NCI-H2171 treated with DMSO at 0.1 percent for 48 hours (cell line): ENCODE measurements at places on chromosomes 3 and 15.

DNA sequence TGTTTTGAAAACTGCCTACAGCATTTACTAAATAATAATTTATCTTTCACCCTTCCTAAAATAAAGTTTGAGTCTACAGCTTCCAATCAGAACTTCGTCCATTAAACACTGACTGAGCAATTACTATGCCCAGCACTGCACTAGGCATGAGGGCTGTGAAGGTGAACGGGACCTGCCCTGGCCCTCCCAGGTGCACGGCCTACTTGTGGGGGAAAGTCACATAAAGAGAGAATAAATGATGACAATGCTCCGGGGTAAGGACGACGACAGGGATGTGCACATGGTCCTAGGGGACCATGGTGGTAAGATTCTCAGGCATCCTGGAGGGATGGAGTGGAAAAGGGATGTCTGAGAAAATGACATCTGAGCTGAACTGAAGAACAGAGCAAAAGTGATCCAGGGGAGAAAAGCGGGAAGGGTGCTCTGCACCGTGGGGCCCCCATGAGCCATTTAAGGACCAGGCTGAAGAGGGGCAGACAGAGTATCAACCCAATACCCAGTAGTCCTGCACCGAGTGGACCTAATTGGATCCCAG is 11.5 kb downstream of the PLA2G4F start:
- no peak for DNase-seq

DNA sequence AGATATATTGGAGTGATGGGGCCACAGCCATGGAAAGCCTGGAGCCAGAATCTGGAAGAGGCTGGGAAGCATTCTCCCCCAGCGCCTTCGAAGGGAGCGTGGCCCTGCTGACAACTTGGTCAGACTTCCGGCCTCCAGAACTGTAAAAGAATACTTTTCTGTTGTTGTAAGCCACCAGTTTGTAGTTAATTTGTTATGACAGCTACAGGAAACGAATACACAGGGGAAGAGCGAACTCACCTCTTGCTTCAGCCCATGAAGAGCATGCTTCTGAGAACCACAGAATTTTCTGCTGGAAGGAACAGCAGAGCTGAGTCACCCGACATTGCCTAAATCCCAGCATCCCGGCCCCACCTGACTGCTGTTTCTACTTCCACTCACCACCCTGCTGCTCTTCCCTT is 501.7 kb downstream of the SHQ1 start:
- DNase-seq: no peak

DNA sequence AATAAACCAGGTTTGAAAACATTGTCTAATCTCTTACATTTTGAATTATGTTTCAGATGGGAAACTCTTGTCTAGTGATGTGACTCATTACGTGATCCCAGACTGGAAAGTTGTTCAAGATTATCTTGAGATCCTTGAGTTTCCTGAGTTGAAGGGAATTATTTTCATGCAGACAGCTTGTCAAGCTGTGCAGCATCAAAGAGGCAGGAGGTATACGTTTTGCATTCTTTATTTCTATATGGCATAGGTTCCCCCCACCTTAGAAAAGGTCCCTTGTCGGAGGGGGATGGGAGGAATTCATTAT is 1.5 kb downstream of the DIS3L start:
- peak; percentile 44 for DNase-seq

DNA sequence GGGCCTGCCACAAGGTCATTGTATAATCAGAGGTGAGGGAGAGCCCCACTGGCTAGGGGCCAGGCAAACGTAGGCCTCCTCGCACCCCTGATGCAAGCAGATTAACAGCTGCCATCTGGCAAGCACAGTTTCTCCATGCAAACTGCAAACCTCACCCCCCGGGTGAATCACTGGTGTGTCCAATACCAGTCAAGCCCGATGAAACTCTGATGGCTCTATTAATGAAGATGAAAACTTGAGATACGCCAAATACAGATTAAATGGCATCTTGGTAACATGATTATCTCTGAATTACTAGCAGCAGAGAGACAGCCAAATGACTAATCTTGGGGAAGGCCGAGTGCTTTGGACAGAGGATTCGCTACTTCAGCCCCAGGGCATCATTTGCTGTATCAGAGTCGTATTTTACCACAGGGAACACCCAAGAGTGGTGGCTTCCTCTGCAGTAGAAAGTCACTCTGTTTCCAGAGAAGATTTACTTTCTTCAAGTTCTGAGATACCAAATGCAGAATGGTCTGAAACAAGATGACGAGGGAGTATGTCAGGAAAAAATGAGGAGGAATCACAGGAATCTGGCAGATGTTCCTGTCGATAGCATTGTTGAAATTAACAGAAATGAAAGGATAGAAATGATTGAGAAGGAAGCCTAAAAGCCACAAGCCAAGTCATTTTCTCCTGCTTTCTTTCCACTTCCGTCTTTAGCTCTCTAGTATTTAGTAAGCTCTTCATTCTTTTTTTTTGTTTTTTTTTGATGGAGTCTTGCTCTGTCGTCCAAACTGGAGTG is 96.2 kb upstream of the NR2F2 start:
- no peak for DNase-seq

DNA sequence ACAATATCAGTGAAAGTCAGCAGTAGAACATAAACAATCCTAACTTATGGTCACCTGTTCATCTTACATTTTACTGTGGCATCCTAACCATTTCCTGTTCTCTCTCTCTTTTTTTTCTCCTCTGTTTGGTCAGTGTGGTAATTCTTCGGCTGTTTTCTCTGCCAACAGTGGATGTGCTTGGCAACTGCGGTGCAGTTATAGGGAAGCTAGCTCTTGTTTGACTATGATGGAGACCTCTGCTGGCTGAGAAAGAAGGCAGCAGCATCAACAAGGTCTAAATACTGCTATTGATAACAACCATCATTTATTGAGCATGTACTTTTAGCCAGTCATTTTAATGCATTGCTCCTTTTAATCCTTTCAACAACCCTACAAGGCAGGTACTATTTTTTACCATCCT is 723 bp upstream of the DRD3 start:
- peak; percentile 53 for DNase-seq

DNA sequence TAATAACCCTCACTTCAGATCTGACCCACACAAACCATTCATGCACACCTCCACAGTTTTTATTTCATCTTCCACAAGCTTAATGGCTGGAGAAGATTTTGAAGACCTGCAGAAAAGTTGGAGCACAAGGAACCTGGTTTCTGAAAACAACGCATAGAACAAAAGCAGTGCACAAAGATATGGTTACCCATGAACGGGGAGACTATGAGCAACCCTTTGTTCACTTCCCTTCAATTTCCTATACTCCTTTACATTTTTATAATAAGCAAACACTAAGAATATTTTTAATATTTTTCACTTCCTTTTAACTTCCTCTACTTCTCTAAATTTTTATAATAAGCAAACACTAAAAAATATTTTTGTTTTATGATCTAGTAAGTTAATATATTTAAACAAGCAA is 103.5 kb upstream of the UBE2E2 start:
- no peak for DNase-seq

- peak; percentile 64 for DNase-seq
These were observed 587 bp upstream of the TNK2 start for GRCh38 chr3:195908694-195909581.

- DNase-seq: no peak
These were observed 852.3 kb downstream of the OTOL1 start for GRCh38 chr3:162348912-162349311.

- DNase-seq: no peak
These were observed 285.0 kb upstream of the C2CD4B start for GRCh38 chr15:62450061-62450460.

- no peak for DNase-seq
These were observed 210.6 kb upstream of the ATP10A start for GRCh38 chr15:26073430-26074333.

GRCh38 chr3:71541313-71541712 is 42.2 kb downstream of the FOXP1 start:
- DNase-seq: peak; percentile 83

DNA sequence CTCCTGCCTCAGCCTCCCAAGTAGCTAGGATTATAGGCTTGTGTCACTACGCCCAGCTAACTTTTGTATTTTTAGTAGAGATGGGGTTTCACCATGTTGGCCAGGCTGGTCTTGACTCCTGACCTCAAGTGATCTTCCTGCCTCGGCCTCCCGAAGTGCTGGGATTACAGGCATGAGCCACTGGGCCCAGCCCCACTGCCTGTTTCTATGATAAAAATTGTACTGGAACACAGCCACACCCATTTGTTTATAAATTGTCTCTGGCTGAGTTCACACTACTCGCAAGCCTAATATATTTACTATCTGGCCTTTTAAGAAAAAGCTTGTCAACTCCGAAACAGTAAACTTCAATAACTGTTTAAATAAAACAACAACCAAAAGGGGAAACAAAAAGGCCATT is 309.4 kb upstream of the WNT5A start:
- DNase-seq: no peak

GRCh38 chr3:5274091-5274490 is 86.6 kb downstream of the EDEM1 start:
- no peak for DNase-seq

DNA sequence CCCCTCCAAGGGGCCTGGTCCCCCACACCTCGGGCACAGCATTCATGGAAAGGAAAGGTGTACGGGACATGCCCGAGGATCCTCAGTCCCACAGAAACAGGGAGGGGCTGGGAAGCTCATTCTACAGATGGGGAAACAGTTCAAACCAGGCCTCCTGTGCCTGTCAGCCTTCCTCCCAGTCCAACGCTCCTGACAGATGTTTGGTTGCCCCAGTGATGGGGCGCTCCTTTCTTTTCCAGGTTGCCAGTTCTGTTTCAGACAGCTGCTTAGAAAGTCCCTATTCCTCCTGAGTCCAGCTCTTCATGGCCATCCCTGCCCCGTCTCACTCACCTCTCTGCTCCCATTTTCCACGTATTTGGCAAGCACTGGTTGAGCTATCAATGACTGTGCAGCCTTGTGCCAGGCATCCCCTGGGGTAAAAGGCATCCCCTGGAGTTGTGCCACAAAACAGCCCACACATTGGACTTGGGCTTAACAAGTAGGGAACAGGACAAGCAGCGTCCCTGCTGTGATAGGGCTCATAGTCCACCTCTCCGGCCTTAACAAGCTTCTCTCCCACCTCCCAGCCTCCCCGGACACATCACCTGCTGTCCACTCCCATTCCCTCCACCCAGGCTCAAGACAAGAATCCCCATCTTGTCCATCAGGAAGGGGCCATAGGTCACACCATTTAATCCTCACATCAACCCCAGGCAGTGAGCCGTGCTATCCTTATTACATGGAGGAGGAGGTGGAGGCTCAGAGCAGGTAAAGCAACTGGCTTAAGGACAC is 6.6 kb downstream of the OXTR start:
- no peak for DNase-seq

DNA sequence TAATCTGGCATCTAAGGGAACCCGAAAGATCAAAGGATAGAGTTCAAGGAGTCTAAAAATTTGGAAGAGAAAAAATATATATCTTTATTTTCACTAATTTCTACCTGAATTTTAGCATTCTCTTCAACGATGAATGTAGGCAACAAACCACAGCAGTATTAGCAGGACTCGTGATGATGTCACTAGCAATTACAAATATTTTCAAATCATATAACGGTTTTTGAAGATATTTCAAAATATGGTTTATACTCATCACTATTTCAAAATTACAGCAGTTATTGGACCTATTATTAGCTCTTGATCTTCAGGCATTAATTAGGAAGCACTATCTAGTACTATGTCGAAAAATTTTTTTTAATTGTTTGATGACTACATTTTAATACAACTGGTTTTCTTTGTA is 27.0 kb upstream of the ANKDD1A start:
- no peak for DNase-seq

GRCh38 chr3:57701781-57702180 is 8.9 kb upstream of the DENND6A start:
- DNase-seq: no peak

GRCh38 chr3:47711596-47711995 is 70.1 kb downstream of the SMARCC1 start:
- DNase-seq: no peak

DNA sequence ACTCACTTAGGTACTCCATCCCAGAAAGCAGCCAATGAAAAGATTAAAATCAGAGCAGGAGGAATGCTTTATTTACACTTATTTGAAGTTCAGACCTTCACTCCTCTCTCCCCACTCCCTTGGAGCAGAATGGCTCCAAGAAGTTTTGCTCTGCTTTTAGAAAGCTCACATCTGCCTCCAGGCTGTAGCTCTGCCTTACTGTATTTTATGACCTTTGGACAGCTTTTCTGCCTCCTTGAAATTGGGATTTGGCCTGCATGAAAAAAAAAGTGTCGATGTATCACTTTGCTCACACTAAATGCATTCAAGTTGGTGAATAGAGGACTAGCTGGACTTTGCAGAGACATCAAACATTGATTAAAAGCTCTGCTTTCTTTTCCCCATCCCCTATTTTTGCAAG is 95.3 kb downstream of the SLC9A9 start:
- no peak for DNase-seq

- DNase-seq: peak; percentile 34
These were observed 722 bp downstream of the RBMS3 start for GRCh38 chr3:29281344-29282241.

GRCh38 chr15:79598639-79599038 is 166.5 kb downstream of the MINAR1 start:
- DNase-seq: no peak

DNA sequence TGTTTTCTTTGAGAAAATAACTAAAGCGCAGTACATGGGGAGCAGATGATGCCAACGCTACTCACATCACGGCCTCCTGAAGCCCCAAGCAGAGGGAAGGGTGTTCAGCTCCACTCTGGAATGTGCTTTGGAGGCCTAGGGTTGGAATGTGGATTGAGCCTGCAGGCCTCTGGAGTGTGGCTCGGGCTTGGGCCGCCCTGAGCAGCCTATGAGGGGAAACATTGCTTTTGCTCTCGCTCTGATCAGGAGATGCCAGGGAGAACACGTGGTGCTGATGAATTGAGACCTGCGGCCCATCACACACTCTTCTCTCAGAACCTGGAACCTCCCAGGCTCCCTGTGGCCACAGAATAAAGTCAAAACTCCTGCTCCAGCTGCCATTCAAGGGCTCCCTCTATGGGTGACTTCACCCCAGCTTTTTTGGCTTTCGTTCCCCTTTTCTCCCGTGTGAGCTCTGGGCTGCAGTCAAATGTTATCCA is 23.3 kb downstream of the CCDC13 start:
- DNase-seq: no peak

GRCh38 chr3:23797491-23797890 is 8.3 kb upstream of the UBE2E1 start:
- no peak for DNase-seq

DNA sequence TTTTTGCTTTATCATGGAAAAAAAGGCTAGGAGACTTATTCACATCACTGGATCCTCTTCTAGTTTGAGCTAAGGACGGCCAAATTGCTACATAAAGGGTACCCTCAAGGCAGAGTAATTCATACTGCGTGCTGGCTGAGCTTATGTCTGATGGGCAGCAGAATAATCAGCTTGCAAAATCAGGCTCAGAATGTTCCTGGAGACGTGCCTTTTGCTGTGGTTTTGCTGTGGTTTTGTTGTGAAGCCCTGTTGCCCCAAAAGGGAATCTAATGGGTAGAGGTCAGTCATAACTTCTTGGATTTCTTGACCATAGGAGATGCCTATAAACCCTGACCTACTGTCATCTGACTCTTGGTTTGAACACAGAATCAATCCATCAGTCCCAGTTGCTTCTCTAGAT is 189.9 kb downstream of the SOX2 start:
- DNase-seq: no peak

- DNase-seq: no peak
These were observed 81.3 kb downstream of the APBA2 start for GRCh38 chr15:28967066-28967465.

GRCh38 chr3:189586941-189587663 is 44.1 kb upstream of the TP63 start:
- DNase-seq: no peak
